HepG2 (cell line): ENCODE measurements at places on chromosomes 7 and 10. TPM values are rescaled to one million over a fixed set of nuclear protein-coding genes. Genes with fewer than 3 reads are reported as not detected.

The OR6V1 gene
- total RNA-seq, result not detected in 2 replicates

The SDK1 gene
- 0.17 and 0.35 TPM in 2 replicates for total RNA-seq

The CYP2E1 gene
- total RNA-seq, result 0.27 TPM in 1 of 2 replicates, not detected in the other

- DNase-seq, result no peak
- no peak overlapping the region for H3K27ac ChIP-seq
- peaks cover 10% of the 10 kb centered on the region for H3K4me1 ChIP-seq
- no peaks in the 10 kb centered on the region for H3K27me3 ChIP-seq
Measured at GRCh38 chr10:21488246-21488956, 37.1 kb downstream of the SKIDA1 start.
